ENCODE measurements at places on chromosomes 5 and 9.

- DNase-seq: no peak
Measured at GRCh38 chr5:176369934-176370711, 4.8 kb downstream of the ARL10 start.

- DNase-seq: no peak
Measured at GRCh38 chr5:135625961-135626360, 47.2 kb upstream of the CXCL14 start.

DNA sequence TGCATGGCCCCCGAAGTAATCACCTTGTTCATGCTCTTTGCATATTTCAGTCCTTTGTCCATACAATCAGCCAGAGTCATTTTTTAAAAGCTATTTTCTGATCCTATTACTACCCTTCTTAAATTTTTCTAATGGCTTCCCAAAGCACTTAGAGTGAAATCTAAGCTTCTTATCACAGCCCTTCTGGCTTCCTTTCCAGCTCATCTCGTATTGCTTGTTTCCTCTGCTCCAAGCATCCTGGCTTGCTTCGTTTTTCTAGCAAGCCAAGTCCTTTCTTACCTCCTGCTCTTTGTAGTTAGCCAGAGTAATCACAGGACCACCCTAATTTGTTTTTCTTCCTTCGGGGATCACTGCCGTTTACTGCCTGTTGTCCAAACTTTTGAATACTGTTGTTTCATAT is 453.3 kb downstream of the KIF4B start:
- DNase-seq: no peak

- DNase-seq: no peak
Measured at GRCh38 chr5:146695646-146696045, 179.7 kb upstream of the GPR151 start.

- DNase-seq: peak; percentile 43
Measured at GRCh38 chr9:16069671-16070454, 517.0 kb downstream of the CCDC171 start.

DNA sequence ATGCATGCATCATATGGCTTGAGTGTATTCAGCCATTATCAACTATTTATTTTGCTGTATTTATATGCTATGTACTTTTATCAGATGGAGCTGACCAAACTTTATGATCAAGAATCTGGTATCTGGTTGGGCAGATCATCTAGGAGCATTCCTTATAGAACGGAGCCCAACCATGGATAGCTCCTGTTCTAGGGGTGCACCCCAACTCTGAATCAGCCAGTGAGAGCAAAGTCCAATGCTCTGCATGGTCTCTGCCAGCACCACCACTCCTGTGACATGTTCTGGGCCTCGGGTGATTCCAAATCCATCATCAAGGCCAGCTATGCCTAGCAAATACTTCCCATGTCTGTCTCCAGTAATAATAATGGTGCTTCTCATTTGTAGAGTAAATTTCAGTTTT is 517.5 kb downstream of the AGTPBP1 start:
- DNase-seq: no peak

- DNase-seq: peak; percentile 39
Measured at GRCh38 chr9:121735065-121735792, 83.8 kb downstream of the DAB2IP start.

DNA sequence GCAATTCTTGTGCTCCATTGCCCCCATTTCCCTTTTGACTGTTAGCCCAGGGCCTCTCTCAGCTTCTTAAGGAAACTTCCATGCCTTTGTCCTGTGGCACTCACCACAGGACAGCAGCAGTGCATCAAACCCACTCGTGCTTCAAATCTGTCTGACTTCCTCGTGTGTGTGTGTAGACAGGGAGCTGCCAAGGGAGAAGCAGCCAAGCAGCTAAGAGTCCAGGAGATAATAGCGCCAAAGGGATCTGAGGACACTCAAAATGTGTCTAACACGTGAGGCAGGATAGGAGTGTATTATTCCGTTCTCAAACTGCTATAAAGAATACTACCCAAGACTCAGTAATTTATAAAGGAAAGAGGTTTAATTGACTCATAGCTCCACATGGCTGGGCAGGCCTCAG is 44.8 kb downstream of the CDK7 start:
- no peak for DNase-seq

DNA sequence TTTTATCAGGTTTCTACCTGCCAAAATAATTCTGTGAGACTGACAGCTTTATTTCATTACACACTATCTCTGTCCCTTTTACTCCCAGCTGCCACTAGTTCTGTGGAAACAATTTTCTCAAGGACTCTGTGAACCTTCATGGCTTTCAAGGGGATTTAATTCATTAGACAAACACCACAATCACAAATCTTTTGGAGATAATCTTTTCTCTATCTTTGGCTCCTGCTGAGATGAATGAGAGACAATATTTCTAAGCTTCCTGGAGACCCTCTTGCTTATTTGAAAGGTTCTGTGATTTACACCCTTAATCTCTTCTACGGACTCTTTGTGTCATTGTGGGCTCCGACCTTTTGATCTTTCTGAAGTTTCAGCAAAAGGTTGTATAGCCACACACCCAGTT is 222.6 kb downstream of the PRDM9 start:
- DNase-seq: no peak

DNA sequence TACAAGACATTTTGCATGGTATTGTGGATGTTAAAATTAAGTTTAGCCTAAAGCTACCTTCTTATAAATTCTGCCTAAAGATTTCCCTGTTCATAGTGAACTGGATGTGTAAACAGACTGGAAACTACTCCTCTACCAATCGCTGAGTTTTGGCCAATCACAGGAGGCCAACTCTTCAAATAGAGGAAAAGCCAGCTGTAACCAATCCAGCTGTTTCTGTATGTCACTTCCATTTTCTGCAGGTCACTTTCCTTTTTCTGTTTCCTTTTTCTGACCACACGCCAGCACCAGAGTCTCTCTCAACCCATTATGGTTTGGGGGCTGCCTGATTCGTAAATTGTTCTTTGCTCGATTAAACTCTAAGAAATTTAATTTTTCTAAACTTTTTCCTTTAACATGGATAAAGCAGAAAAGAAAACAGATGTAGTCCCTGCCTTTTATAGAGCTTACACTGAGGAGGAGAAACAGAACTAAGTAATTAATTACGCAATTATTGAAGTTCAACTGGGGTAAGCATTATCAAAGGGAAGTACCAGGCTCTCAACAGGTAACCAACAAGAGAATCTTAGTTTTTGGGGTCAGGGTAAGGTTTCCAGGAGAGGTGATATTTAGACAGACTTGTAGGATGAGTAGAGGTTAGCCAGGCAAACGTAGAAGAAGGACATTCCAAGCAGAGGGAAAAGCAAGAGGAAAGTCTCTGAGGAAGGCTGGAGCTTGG is 27.7 kb downstream of the RANBP3L start:
- no peak for DNase-seq

GRCh38 chr5:171127314-171127713 is 181.7 kb upstream of the TLX3 start:
- DNase-seq: no peak

DNA sequence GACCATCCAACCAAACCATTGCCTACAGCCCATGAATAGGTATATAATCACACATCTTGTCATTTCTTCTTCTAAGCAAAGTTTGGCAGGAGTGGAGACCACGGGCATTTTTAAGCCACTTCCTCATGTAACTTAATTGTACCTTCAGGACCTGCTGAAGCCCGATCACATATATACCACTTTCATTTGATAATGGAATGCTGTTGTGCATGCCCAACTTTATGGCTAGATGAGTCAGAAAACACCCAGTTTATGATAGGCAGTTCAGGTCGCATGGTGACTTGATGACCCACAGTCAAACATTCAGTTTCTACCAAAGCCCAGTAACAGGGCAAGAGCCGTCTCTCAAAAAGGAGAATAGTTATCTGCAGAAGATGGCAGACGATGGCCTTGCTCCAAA is 2295.0 kb upstream of the ACO1 start:
- DNase-seq: no peak

DNA sequence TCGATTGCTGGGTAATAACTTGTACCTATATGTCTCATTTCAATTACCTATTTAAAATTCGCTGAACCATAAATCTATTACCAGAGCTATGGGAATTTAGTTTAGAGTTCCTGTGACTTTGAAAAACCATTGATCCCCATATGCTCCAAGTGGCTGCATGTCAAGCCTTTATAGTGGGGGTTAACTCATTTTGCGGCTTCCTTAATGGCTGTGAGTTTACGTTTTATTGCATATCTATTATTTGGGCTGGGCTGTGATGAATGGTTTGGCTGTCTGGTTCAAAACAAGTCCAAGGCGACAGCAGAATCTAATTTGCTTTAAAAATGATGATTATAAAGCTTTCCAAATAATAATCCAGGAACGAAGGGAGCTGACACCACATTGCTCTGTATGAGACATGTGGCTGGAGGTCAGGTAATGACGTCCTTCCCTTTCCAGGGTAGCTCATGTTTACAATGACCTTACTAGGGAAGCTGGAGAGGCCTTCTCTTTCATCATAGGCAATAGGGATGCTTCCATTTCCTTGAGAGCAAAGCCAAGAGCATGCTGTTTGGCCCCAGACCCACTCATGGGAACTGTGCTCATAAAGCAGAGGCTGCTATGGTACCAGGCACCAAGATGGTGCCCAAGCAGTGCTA is 258.3 kb downstream of the HSPA4 start:
- no peak for DNase-seq

- DNase-seq: no peak
Measured at GRCh38 chr5:33973271-33973670, 11.2 kb downstream of the SLC45A2 start.

DNA sequence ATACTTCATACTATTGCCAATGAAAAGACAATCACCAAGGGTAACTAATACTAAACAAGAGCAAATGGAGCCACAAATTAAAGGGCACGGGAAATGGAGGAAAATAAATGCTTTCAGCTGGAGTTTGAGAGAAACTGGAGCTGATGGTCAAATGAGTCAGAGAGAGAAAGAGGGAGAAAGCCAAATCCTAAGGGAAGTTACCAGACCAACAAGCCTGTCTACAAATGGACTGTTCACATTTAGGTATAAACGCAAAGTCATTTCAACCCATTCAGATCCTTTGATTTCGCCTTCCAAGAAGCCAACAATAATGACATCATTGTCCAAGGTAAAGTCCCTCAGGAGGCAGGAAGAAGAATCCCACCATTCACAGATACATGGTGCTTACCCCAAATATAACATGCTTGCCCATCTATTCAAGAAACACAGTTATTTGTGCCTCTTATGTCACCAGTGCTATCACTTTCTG is 351.8 kb downstream of the RAB3C start:
- no peak for DNase-seq

DNA sequence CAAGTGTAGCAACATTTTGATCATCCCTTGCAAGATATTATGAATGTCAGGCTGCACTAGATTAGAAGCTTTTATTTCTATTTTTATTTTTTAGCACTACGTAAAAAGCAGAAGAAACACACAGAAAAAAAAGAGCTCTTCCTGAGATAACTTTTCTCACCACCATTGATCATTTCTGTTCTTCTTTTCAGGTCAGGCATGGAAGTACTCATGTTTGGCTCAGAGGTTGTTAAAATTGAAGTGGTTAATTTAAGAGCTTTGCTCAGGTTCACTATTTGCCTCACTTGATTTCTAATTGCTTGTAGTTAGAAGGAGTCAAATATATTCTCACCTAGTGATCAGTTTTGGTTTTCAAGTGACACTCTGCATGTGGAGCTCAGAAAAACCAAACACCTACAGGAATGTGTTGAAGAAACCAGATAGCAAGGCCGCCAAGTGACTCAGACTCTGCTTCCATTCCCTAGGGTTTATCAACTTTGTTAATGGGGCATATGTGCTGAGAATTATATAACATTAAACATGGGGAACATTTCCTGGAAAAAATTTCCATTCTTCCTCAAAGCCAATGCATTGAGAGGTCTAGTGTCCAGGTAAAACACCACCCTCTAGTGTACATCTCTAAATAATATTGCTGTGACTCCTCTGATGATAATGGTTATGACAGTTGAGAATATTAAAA is 679.8 kb downstream of the CETN3 start:
- no peak for DNase-seq

DNA sequence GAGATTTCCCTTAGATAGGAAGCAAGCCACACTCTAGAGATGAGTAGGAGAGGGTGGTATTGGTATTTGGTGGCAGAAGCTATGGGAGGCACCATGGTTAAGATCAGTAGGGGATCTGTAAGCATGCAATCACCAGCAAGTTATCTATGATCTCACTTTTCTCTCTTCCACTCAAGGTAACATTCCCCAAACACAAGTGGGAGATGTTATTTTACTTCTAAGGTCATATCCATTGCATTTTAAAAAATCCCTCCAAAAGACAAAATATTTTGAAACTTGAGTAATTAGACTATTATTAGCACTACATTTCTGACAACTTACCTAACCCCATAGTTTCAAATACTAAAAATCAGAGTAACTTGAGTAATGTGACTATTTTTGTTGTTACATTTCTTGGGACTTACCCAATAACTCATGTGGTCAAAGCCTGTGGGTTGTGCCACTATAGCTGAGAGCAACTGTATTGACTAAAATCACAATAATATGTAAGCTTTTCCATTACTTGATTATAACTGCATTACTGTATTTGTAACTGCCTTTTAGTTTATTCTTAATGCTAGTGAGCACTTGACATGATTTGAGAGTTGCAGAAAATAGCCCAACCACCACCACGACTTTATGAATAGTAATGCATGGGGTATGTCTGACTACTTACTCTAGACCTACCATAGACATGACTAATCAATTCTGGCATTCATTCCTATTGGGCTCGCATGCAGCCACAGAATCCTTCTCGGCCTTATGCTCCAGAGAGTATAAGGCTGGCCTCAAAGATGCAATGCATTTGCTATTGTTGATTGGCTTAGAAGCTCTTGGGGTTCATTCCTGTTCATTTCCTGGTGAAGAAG is 264.7 kb downstream of the TRIM32 start:
- DNase-seq: no peak

GRCh38 chr5:72619677-72620076 is 112.5 kb upstream of the ZNF366 start:
- DNase-seq: no peak

- no peak for DNase-seq
Measured at GRCh38 chr5:168062239-168062638, 229.2 kb upstream of the WWC1 start.

GRCh38 chr9:107484117-107484723 is 5.3 kb downstream of the KLF4 start:
- peak; percentile 84 for DNase-seq

DNA sequence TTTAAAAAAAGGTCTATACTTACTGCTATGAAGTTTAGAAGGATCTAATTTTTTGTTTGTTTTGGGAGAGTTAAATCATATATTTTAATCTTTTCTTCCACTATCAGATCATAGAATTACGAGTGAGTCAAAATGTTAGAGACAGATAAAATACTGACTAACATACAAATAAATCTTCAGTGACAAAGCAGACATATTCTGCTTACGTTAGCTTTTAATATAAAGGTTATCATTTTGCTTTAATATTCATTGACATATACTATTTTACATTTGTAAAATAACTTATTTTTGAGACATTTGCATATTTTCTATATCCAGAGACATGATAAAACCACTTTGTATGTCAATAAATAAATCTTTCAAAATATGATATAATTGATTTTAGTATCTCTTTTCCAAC is 64.6 kb upstream of the GABRA1 start:
- DNase-seq: no peak

DNA sequence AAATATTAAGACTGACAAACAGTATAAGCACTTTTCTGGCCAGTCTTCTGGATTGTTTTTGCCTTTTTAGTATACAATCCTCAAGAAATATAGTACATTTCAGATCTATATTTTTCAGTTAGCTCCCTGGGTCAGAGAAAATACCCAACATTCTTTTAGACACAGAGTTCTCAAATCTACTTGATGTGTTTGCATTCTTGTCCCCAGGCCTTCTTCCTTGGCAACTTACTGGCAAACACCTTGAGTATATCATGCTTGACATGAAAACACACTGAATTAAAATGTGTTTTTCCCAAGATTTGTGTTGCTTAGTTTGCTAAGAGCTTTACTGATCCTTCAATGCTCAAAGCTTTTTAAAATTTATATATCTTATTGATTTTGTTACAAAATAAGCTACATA is 1413.1 kb upstream of the CDH9 start:
- DNase-seq: no peak

Data from fibroblast of the conjunctiva (primary cell).